ENCODE measurements at places on chromosomes 2 and 18. TPM values are rescaled to one million over a fixed set of nuclear protein-coding genes. Genes with fewer than 3 reads are reported as not detected.

Gene PMAIP1
- total RNA-seq, result not detected

Gene TXNL4A
- total RNA-seq, result 78.2 TPM

Gene SERPINB5
- not detected for total RNA-seq

Gene SRD5A2
- total RNA-seq, result not detected

Gene KCNK3
- 2.7 TPM for total RNA-seq

Gene VWC2L
- total RNA-seq, result not detected

Gene PTPN18
- total RNA-seq, result 15.7 TPM

Gene CDH20
- 0.05 TPM for total RNA-seq

Gene OXER1
- total RNA-seq, result 0.40 TPM

Gene UGT1A3
- total RNA-seq, result not detected

Gene METTL4
- 7.9 TPM for total RNA-seq

Gene GPC1
- total RNA-seq, result 154 TPM

Gene SOWAHC
- total RNA-seq, result 2.7 TPM

- no peak for DNase-seq
Measured at GRCh38 chr2:138712212-138712979, 67.8 kb downstream of the NXPH2 start.

DNA sequence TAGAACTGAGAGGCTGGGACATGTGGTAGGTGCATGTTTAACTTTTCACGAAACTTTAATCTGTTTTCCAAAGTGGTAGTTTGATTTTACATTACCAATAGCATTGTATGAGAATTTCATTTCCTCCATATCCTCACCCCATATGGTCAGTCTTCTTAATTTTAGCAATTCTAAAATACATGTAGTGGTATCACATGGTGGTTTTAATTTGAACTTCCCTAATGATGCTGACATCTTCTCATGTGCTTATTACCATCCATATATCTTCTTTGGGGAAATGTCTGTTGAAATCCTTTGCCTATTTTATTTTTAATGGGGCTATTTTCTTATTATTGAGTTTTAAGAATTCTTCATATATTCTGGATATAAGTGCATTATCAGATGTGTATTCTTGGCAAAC, 89.3 kb downstream of the BCL2L11 start:
- DNase-seq, result no peak

DNA sequence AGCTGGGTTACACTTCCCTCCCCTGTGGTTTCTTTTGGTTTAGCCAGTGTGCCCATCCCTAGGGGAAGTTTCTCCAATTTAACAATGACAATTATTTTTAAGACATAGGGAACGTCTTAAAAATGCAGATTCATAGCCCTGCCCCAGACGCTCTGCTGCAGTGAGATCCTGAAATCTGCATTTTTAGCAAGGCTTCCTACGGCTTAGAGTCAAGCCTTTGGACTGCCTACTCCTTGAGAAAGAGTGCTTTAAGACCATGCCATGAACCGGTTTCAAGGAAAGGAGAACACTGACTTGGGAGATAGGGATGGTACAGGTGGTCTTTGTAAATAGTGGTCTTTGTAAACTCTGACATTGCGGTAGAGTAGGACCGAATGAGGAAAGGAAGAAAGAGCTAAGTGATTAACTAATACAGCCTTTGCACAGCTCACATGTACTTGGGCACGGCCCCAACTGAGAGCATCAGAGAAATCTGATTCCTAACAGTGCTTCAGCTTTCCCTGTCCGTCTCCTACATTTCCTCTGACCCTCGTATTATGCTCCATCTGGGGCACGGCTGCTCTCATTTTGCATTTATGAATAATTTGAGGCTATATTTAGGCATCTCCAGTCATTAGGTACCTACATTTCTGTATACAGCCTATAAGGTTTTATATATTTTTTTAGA, 217.6 kb upstream of the TANK start:
- DNase-seq, result no peak

GRCh38 chr18:62175521-62175920, 11.3 kb downstream of the PIGN start:
- DNase-seq, result no peak

GRCh38 chr18:3402982-3403451, 47.0 kb upstream of the TGIF1 start:
- DNase-seq, result no peak

GRCh38 chr2:18662689-18663088, 73.3 kb upstream of the NT5C1B start:
- DNase-seq, result no peak

DNA sequence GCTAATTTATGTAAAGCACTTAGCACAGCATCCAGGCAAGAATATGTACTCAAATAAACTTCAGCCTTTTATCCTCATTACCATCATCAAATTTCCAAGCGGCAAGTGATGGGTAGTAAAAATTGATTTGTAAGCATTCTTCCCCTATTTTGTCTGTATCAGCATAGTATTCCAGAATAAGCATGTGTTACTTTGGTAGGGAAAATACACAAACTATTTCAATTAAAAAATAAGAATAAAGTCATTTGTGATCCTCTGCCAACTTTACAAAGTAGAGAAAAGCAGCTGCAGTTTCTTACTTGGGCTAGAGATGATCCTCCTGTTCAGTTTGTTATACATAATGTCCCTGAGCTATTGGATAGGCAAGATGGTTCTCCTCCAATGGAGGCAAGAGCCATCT, 493.2 kb downstream of the ZEB2 start:
- DNase-seq, result no peak

DNA sequence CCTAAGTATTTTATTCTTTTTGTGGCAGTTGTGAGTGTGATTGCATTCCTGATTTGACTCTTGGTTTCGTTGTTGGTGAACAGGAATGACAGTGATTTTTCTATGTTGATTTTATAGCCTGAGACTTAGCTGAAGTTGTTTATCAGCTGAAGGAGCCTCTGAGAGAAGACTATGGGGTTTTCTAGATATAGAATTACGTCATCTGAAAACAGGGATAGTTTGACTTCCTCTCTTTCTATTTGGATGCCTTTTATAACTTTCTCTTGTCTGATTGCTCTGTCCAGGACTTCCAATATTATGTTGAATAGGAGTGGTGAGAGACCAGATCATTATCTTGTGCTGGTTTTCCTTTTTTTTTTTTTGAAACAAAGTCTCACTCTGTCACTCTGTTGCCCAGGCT, 18.0 kb upstream of the NOL4 start:
- DNase-seq, result no peak

DNA sequence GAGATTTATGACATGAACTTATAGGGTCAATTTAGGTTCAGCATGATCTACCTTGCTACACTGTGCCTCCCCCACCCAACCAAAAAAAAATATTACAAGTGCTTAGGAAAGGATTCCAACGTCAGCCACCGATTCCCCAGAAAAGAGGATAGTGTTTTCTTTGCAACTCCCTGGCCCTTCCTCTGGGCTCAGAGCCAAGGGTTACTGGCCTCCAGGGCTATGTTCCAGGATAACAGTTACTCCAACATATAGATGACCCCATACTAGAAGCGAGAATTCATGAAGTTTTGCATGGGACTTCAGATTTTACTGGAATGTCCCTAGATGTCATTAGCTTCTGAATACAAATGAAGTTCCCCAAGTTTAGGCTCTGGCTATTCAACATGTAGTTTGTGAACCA, 172.1 kb downstream of the UPP2 start:
- DNase-seq, result no peak

DNA sequence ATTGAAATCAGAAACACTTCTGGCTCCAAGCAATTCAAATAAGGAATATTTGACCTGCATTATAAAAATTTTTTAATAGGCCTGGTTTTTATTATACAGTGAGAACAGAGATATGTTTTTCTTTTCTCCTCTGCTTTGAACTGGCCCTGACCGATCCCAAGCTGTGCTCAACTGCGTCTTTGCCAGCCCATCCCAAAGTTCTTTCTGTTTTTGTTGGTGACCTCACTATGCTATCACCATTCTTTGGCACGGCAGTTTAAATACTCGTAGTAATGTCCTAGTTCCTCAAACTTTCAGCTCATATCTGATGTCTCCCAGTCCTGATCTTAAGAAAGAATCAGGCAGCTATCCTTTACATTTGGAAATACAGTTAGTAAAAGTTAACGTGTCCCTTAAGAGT, 42.3 kb upstream of the NETO1 start:
- DNase-seq, result no peak

DNA sequence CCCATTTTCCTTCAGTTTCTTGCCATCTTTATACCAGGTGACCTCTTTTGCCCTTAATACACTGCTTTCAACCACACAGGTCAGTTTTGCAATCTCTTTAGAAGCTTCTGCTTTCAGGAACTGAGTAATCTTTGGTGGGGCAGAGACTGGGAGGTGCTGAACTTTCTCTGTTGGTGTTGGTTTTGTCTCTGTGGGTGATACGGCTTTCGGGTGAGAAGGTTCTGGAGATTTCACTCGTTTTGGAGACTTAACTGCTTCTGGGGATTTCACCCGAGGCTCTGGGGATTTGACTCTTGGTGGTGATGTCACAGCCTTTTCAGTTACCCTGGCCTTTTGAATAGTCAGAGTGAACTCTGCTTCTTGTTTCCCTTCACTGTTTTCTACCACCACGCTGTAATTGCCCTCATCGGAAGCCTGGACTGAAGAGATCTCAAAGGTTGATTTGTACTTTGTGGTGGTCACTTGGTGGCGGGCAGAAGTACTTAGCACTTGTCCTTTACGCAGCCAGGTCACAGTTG, 50.4 kb downstream of the PLEKHA3 start:
- DNase-seq, result no peak

DNA sequence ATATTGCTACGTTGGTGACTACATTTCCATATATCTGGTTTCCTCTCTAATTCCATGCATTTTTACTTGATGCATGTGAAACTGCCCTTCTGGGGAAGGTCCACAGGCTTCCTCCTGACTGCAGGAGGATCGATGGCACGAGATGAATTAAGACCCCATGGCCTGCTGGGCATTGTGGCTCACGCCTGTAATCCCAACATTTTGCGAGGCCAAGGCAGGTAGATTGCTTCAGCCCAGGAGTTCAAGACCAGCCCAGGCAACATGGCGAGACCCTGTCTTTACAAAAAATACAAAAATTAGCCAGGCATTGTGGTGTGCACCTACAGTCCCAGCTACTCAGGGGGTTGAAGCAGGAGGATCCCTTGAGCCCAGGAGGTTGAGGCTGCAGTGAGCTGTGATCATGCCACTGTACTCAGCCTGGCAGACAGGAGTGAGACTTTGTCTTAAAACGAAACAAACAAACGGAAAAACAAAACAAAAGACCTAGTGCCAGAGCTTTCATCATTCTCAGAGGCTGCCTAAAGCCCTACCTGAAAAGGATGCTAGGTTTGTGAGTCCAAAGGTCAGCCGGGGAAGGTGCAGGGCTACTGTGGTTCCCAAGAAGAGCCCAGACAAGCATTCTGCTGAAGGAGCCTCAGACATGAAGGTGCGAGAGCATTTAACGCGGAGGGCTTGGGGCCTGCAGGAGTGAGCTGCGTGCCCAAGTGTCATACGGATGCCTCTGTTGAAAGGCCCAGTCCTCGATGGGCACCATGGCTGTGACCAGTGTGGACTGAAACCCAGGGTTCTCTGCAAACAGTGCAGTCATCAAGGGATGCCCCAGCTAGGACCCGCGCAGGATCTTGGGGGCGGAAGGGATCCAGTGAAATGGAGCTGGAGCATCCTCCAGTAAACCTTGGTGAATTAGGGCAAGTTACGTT, 21.6 kb downstream of the GPR55 start:
- no peak for DNase-seq

- DNase-seq, result no peak
Measured at GRCh38 chr2:216799873-216800431, 59.9 kb downstream of the TNP1 start.

GRCh38 chr18:21000667-21001066, 110.9 kb downstream of the ROCK1 start:
- DNase-seq, result no peak

- no peak for DNase-seq
Measured at GRCh38 chr2:102084651-102085050, 57.9 kb upstream of the IL1R1 start.

DNA sequence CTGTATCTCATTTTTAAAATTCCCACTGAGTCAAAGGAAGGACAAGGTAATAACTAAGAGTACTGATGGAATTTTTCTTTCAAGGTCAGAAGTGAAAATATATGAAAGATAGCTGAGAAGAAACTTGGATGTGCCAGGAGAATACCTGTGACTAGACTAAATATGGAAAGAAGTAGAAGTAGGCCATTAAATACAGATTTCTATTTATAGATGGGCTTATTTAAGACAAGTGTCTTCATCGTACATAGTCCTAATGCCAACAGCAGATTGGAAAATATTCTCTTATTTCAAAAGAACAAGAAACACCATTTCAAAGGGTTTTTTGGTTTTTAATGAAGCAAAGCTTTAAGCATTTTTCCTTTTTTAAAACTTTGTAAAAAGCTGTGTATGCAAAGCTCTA, 22.0 kb downstream of the UGP2 start:
- no peak for DNase-seq

- DNase-seq, result no peak
Measured at GRCh38 chr2:19251554-19251953, 106.9 kb downstream of the OSR1 start.

- no peak for DNase-seq
Measured at GRCh38 chr18:8556424-8556823, 52.8 kb upstream of the RAB12 start.

DNA sequence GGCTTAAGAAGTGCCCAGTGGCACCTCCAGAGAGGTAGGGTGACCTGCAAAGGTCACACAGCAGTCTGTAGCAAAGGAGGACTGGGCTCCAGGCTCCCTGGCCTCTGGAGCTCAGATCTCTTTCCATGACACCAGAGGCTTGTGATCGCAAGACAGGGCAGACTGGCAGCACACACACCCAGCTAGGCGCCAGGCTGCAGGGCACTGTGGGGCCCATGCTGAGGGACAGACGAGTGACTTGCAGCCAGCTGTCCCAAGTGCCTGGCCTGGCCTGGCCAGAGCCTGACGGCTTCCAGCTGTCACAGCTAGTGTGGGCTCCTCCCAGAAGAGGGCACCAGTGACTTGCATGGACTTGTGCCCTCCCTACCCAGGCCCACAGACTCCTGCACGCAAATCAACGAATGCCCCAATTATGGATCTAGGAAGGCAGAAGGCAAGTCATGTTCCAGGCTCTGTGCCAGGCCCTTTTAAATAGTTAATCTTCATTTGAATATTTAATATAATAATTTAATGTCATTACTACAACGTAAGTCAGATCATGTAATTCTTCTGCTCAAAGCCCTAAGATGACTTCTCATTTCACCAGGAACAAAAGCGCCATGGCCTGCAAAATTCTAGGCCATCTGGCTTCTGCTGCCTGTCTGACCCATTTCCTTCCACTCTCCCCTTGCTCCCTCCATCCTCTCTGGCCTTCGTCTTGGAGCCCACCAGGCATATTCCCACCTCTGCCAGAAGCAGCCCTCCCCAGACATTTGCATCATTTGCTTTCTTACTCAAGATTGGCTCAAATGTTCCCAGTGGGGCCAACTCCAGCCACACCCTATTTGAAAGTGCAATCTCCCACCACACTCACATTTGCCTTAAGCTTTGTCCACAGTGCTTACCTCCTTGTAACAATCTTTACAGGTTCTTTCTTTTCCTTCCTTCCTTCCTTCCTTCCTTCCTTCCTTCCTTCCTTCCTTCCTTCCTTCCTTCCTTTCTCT, 3.7 kb upstream of the SPEG start:
- DNase-seq, result peak; percentile 77

- peak; percentile 57 for DNase-seq
Measured at GRCh38 chr18:74284191-74284979, 7.4 kb downstream of the CYB5A start.

Data from Right ventricle myocardium superior (tissue), 1 donor.